Dorsolateral prefrontal cortex (tissue), 122 donors: ENCODE measurements at places on chromosomes 16 and 17.

GRCh38 chr17:18139949-18140348 lies 31.4 kb downstream of the MYO15A start:
- no peak for DNase-seq

DNA sequence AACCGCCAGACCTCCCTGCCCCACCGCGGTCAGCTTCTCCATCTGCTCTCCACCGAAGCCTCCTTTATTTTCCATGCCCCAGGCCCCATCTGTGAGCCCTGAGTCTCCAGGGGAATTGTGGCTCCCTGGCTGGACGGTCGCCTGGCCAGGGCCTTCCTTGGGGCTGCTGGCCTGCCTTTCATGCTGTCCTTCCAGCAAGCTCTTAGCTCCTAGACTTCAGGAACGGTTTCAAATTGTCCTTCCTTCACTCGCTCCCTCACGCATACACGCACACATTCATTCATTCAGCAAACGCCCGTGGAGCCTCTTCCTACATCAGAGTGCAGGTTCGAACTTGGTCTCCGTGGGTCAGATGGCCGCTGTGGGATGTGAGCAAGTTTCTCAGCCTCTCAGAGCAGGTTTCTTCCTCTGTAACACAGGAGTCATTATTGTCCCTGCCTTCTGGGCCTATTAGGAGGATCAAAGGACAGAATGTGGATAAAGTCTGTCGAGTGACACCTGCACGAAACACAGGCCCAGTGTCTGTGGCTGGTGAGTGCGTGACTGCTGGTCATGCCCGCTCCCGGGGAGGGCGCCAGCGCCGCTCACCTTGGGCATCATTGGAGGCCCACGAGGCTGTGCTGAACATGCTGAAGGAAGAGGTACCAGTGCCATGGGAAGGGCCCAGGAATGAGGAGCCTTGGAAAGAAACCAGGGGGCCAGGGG lies 18.7 kb upstream of the GSE1 start:
- DNase-seq = no peak

- no peak for DNase-seq
These were observed 13.4 kb downstream of the GINS2 start for GRCh38 chr16:85675251-85675874.

- no peak for DNase-seq
These were observed 8.2 kb upstream of the RPL27 start for GRCh38 chr17:42989726-42990652.

DNA sequence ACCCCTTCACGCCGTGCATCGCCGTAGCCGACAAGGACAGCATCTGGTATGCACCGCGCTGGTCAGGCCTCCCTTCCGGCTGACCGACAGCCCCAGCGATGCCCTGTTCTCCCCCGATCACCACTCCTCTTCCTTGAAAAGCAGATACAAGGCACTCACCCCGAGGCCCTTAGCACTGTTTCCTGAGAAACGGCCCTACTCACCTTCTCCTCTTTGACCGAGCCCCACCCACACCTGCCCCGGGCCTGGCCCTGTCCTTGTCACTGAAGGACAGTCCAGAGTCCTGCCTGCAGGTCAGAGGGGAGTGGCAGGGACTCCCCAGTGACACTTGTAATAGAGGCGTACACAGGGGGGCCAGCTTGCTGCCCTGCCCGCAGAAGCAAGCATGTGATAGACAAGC lies 45.9 kb upstream of the CHMP6 start:
- no peak for DNase-seq

DNA sequence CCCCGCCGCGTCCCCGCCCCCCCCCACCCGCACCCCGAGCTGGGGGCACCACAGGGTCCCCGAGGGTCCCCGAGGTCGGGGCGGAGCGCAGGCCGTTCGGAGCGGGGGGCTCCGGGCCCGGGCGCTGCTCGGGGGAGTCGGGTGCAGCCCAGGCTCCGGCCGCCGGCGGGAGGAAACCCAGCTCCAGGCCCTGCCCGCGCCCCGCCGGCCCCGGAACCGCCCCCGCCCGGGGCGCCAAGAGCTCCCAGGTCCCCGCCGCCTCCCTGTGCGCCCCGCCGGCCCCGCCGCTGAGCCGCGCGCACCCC lies 33.2 kb upstream of the RPH3AL start:
- DNase-seq = no peak

- DNase-seq = no peak
These were observed 81.1 kb downstream of the FTO start for GRCh38 chr16:53785044-53785443.

GRCh38 chr16:17404941-17405689 lies 65.6 kb downstream of the XYLT1 start:
- DNase-seq = peak; percentile 93

- no peak for DNase-seq
These were observed 47.1 kb upstream of the ARL4D start for GRCh38 chr17:43351691-43352090.

- DNase-seq = no peak
These were observed 6.9 kb upstream of the TEX2 start for GRCh38 chr17:64269687-64270649.

DNA sequence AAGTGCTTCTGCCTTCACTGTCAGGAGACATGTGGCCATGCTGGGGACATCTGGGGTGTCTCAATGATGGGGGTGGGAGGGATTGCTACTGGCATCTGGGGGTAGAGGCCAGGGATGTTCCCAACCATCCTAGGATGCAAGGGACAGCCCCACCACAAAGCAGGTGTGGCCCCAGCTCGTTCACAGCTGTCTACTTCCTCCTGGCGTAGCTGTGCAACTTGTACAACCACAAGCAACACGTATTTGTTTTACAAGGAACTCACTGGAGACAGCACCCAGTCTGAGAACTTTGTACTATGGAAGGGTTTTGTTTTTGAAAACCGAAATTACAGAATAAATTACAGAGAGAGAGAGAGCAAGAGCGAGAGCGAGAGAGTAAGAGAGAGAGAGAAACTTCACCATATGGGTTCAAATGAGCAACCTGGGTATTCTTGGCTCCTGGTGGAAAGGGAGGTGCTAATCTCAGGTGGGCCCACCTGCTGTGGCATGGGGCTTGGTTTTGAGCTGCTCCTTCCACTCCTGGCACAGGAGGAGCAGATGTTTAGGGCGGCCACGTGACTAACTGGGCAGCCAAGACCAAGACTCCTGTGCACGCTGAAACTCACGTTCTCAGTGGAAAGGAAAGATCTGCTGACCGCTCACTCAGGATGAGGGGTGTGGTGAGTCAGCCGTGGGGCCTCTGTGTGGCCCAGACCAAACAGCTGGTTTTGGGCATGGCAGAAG lies 17.5 kb upstream of the TNFRSF13B start:
- no peak for DNase-seq

DNA sequence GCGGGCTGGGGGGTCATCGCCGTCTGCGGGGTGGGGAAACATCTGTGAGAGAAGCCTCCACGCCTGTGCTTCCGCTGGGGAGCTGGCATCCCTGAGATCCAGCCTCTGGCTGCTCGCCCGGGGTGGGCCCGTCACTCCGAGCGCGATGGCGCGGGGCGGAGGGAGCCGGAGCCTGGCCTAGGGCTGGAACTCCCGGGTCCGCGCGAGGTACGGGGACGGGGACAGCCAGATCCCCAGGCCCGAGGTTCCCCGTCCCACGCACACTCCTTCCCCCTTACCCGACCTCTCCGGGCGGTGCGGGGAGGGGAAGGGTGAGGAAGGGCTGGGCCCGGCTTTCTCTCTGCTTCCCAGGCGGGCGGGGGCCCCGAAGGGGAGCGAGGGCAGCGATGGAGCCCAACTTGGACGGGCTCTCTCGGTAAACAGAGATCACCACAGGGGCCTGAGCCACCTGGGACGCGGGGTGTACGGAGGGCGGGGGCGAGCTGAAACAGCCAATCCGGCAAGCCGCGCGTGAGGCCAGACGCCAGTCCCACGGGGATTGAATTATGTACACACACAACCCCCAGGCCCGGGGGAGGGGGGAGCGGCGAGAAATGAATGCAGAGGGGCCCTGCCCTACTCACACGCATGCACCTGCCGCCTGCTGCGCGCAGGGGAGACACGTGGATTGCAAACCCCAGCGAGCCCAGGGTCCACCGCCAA lies at the start of gene SLC16A11:
SLC16A11 (minus strand) TSS at position 596 of the 702 bp plus-strand sequence; CDS start at position 17, 579 bp downstream.
- DNase-seq = no peak

DNA sequence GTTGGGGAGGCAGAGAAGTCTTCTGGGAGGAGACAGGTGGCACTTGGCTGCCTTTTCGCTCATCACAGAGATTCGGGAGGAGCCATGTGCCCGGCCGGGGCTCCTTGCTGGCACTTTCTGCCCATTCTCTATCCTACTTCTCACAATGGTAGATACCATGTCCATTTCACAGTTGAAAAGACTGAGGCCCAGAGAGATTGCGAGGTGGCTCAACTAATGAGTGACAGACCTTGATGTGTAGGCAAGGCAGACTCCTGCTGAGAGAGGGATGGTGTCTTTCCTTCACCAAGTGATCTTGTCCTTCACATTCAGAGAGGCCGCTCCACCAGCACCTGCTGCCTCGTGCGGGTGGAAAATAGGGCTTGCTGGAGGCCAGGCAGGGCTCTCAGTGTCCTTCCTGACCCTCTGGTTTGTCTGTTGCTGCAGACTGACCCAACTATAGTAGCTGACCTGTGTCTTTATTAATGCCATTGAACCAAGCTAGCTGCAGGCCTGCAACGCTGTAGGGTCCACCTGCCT lies 42.1 kb downstream of the MPRIP start:
- peak; percentile 26 for DNase-seq

- no peak for DNase-seq
These were observed 107.1 kb upstream of the KCNJ16 start for GRCh38 chr17:69967910-69968411.

GRCh38 chr17:58530655-58531054 lies 16.2 kb upstream of the MTMR4 start:
- no peak for DNase-seq

GRCh38 chr17:17751489-17752088 lies 70.3 kb downstream of the RAI1 start:
- no peak for DNase-seq

DNA sequence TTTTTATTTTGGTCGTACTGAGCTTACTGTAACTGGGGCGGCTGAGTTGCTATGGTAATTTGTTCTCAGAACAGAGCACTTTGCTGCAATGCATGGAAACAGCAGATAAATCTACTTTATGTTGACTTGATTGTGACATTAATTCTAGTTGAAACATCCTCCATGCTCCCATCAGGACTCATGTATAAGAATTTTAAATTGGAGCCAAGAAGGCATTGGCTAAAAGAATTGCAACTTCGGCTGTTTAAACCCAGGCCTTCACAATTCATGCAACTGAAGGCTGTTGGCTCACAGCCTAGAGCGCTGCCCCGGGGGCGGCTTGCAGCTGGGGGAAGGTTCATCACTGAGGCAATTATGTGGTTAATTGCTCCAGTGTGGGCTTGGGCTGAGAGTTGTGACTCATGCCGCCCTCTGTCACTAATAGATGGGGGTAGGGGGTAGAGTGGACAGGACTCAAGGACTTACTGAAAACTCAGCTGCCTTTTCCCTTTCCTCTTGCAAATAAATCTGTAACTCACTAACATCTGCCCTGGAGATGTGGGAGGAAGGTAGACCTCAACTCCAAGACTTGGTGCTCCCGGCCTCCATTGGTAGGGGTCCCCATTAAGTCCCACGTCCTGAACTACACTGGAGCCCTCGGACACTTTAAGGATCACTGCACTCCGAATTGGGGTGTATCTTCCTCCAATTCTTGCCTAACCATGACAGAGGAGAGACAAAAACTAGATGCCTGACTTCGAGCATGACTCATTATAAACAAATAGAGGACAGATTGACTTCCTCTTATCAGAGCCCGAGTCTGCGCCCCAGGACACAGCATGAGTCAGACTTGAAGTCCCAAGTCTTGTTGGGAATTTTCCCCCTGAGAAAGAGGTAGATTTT lies 37.5 kb downstream of the ERCC4 start:
- peak; percentile 50 for DNase-seq

GRCh38 chr17:43999024-43999423 lies 5.4 kb upstream of the NAGS start:
- no peak for DNase-seq

DNA sequence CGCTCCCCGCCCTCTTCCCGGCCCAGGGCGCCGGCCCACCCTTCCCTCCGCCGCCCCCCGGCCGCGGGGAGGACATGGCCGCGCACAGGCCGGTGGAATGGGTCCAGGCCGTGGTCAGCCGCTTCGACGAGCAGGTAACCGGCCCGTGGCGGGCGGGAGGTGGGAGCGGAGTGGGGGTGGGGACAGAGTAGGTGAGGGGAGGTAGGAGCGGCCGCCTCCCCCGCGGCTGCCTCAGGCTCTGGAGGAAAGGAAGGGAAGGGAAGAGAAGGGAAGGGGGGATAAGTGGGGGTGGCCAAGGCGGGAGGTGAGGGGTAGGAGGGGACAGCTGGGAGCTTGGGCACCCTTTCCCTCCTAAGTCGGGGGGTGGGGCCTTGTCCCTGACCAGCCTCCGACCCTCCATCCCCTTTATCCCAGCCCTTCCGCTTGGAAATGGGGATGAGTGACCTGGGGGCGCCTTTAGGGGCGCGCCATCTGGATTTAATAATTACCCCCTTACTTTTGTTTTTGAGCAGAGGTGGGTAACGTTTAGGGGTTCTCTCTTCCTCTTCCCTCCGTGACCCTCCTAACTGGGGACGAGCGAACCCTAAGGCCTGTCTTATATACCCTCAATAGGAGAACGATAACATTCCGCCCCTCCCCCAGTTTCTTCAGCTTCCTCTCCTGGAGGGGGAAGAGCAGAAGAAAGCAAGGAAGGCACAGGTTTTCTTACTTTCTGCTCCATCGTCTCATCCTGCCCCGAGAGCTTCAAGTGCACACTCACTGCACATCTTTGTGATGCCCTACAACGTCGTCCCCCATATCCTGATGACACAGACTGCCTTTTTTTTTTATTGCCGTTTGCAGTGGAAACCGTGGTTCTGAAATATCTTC lies 694 bp downstream of the NF1 start:
- DNase-seq = peak; percentile 34

GRCh38 chr17:34620458-34620857 lies 41.1 kb downstream of the TMEM132E start:
- DNase-seq = no peak

DNA sequence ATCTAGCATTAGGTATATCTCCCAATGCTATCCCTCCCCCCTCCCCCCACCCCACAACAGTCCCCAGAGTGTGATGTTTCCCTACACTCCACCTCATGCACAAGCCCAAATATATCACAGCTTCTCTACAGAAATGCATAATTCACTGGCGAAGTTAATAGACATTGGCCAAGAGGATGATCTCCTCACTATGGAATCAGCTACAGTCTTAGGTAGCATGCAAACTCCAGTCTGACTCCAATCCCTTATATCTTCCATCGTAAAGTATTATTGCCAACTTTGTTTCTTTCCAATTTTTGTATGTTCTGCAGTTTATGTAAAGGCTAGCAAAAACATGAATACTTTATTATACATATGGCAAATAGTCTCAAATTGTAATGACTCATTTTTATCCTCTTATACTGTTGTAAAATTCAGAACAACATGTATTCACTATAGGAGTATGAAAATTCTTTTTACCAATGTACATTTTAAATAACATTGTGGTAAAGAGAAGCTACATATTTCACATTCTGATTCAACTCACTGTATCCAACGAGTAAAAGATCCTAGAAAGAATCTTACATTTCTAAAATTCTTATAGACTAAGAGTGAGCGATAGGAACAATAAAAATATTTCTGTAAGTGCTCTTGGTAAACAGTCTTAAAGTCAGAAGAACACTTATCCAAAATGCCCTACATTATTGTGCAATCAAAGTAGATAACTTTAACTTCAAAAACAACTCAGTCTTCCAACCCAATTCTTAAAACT lies 871 bp downstream of the ABCA8 start:
- DNase-seq = no peak
